ENCODE measurements at places on chromosomes 5 and 9.

DNA sequence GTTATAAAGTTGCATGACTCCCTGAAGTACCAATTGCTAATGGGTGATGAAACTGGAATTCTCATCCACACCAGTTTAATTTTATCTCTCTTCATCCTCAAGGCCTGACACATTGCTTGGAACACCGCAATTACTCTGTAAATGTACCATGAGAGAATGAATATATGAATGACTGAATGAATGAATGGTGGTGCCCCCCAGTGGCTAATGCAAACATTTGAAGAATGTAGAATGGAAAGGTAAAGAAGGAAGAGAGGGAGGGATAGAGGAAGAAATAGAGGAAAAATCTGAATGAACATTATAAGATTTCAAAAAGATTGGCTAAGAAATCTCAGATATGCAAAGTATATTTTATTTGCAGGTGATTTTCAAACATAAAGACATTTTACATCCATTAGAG, 13.1 kb downstream of the PAPPA start:
- DNase-seq: peak; percentile 4

DNA sequence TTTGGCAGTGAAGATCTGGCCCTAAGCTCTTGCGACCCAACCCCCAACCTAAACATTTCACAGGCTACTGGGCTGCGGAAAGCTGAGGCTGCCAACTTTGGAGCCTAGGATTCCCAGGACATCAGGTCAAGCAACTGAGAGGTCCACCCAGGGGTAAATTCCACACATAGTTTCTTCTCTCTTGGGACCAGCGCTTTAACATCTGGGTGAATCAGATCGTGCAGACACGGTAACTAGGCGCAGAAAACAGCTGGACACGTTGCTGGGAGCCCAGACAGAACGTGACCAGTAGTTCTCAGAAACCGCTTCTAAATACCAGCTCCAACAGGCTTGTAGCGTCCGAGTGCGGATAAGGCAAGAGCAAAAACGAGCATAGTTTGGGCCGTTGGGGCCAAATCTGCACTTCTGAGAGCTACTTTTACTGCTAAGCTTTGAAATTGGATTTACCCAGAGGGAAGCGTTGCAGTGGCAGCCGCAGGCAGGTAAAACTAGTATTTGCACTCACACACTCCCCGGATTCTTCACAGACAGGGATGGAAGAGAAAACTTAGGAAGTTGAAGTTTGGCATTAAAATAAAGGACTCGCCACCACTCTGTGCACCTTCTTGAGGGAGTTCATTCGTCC, 11.8 kb downstream of the ITGA1 start:
- DNase-seq: no peak

DNA sequence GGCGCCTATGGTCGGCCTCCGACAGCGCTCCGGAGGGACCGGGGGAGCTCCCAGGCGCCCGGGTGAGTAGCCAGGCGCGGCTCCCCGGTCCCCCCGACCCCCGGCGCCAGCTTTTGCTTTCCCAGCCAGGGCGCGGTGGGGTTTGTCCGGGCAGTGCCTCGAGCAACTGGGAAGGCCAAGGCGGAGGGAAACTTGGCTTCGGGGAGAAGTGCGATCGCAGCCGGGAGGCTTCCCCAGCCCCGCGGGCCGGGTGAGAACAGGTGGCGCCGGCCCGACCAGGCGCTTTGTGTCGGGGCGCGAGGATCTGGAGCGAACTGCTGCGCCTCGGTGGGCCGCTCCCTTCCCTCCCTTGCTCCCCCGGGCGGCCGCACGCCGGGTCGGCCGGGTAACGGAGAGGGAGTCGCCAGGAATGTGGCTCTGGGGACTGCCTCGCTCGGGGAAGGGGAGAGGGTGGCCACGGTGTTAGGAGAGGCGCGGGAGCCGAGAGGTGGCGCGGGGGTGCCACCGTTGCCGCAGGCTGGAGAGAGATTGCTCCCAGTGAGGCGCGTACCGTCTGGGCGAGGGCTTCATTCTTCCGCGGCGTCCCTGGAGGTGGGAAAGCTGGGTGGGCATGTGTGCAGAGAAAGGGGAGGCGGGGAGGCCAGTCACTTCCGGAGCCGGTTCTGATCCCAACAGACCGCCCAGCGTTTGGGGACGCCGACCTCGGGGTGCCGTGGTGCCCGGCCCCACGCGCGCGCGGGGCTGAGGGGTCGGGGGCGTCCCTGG, 561 bp downstream of the DAPK1 start:
- DNase-seq: peak; percentile 28

DNA sequence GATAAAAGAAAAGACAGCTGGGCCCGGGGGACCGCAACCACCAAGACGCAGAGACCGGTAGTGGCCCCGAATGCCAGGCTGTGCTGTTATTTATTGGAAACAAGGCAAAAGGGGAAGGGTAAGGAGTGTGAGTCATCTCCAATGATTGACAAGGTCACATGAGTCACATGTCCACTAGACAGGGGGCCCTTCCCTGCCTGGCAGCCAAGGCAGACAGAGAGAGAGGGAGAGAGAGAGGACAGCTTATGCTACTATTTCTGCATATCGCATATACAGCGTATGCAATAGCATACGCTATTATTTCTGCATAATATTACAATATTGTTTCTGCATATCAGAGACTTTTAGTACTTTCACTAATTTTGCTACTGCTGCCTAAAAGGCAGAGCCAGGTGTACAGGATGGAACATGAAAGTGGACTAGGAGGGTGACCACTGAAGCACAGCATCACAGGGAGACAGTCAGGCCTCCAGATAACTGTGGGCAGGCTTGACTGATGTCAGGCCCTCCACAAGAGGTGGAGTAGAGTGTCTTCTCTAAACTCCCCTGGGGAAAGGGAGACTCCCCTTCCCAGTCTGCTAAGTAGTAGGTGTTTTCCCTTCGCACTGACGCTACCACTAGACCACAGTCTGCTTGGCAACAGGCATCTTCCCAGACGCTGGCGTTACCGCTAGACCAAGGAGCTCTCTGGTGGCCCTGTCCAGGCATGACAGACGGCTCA, 50.3 kb downstream of the RFX3 start:
- DNase-seq: no peak

GRCh38 chr5:78899922-78900362, 85.2 kb downstream of the ARSB start:
- DNase-seq: peak; percentile 37

GRCh38 chr5:175308701-175309100, 135.3 kb downstream of the DRD1 start:
- no peak for DNase-seq

GRCh38 chr5:2754581-2755075, 3.2 kb upstream of the IRX2 start:
- no peak for DNase-seq

- no peak for DNase-seq
These were observed 87.4 kb upstream of the FAM169A start for GRCh38 chr5:74953554-74953936.

DNA sequence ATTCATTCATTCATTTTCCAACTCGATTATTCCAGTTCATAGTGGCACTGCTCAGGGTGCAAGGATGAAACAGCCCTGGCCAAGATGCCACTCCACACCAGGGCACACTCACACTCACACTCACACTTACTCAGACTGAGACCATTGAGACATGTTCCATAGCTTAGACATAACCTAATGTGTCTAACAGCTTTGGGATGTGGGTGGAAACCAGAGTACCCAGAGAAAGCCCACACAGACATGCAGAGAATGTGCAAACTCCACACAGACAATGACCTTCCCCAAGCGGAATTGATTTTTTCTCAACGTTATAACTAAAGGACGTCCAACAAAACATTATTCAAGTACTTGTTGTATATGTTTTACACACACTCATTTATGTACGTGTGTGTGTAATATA, 1363.5 kb downstream of the EFNA5 start:
- DNase-seq: no peak

DNA sequence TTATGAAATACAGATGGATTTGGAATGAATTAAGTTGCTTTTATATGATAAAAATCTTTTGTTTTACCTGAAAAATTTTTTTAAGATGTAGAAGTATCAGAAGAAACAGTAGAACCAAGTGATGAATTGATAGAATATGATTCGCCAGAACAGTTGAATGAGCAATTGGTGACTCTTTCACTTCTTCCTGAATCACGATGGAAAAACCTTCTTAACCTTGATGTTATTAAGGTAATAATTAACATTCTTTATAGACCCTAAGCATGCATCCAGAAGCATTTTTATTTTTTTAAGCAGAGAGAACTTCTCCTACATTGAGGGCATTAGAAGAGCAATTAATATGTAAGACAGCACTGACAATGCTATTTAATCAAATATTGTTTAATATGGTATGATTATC, 28.8 kb downstream of the WDR36 start:
- no peak for DNase-seq

GRCh38 chr5:79849061-79849460, 142.0 kb downstream of the MTX3 start:
- no peak for DNase-seq

DNA sequence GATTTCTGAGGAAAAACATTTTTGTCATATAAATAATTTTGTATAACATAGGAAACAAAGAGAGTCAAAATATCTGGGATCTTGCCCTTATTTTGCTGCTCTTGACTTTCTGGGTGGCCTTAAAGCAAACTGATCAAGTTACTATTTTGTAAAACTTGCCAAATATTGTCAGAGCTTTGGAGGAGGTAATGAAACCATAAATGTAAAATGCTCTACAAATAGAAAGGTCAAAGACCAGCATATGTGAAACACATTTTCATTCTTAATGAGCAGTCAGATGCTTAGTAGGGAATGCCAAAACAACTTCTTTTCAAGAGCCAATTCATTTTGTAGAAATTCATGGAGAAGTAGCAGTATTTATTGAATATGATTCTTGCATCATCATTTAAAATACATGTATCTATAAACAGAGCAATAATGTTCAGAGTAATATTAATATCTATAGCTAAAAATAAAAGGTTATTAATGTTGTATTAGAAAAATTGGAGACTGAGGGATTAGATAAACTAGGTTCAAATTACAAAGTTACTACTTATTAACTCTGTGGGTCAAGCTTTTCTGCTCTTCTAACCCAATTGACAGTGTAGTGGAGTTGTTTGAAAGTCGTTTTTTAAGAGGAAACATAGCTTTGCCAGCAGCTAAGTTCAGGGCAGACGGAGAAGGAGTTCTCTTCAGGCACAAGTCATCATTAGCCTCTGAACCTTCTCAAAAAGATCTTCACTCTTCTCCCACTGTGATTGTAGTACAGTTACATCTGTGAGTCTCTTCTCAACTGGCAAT, 2053.1 kb downstream of the EFNA5 start:
- no peak for DNase-seq

DNA sequence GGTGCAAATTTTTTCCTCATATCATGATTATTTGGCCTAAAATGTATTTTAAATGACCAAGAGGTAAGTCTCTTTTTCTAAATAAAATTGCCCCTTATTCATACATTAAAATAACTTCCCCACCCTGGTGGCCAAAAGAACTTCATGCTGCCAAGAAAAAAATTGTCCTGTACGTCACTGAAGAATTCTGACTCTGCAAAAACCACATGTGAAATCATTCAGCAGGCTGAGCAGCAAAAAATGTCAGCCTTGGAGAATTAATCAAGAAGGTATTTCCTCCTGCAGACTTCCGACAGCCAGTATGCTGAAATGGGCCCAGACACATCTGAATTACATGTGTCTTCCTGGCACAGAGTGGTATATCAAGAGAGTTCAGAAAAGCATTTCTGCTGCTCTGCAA, 94.6 kb upstream of the HMHB1 start:
- DNase-seq: no peak

GRCh38 chr5:134026521-134027287, 21.9 kb upstream of the VDAC1 start:
- DNase-seq: peak; percentile 85

DNA sequence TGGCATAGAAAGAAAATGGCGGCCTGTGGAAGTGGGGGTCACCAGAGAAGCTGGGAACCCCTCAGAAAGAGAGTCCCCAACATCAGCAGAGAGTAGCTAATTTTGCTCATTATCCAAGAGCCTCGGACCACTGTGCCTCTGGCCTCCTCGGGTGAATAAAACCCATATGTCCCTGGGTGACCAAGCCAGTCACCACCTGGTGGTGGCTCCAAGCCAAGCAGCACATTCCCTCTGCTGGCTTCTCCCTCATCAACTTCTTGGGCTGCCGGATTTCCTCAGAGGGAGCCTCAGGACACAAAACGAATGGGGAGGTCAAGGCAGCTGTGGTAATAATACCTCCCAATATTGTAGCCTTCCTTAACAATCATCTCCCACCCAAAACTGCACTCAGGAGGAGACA, 242.5 kb downstream of the NFIB start:
- no peak for DNase-seq
